Activated CD4-positive, alpha-beta T cell treated with anti-CD3 and anti-CD28 coated beads, Interleukin-2, amount 10 ng/mL, durations not matched to agents 7 days and 5 days (primary cell): ENCODE measurements at places on chromosomes 3 and 15.

DNA sequence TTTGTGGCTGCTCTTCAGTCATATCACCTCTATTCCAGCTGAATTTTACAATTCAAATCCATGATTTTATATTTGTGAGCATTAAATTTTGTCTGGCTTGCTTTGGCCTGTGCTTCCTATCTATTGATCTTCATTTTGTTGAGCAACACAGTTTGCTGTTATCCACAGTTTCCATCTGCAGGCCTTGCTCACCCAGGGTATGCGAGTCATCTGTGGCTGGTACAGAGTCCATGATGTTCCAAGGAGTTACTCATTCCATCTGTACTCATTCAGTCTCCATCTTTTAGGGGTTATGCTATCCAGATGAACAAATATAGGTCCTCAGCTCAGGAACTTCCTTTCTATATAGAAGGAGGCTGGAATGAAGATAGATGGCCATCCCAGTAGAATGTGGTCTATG is 70.1 kb upstream of the CCK start:
- DNase-seq: no peak

GRCh38 chr3:77682162-77682561 is 642.3 kb downstream of the ROBO2 start:
- no peak for DNase-seq

DNA sequence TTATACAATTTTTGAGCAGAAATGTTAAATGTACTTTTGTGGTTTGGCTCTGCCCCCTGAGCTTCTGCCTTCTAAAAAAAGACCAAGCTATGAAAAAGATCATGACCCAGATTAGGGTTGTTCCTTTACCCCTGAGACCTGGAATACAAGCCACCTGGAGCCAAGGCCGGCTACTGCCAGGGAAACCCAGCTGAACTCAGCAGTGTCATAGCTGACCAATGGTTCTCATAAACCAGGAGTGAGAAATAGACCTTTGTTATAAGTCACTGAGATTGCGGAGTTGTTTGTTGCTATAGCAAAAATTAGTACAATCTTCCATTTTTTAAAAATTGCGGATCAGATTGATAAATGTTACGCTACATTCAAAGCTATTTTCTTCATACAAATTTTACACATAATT is 1261.7 kb downstream of the ROBO1 start:
- DNase-seq: no peak

DNA sequence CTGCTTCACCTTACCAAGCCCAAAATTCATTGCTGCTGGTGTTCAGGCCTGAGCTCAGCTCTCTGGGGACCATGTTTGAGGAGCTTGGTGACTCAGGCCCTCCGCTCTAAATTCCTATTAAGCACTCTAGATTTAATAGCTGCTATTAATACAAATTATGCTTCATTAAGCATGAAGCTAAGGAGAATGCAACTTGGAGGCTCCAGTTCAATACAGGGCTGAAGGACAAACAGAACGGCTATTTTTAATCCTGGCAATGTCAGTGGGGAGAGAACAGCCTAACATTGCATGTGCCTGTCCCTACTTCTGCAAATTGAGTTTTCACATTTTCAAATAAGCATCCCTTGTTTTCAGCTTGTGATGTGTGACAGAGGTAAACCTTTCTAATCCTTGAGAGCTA is 80.1 kb upstream of the TRIM42 start:
- no peak for DNase-seq

- DNase-seq: no peak
Observed at GRCh38 chr3:171711461-171712170, 98.7 kb downstream of the PLD1 start.

DNA sequence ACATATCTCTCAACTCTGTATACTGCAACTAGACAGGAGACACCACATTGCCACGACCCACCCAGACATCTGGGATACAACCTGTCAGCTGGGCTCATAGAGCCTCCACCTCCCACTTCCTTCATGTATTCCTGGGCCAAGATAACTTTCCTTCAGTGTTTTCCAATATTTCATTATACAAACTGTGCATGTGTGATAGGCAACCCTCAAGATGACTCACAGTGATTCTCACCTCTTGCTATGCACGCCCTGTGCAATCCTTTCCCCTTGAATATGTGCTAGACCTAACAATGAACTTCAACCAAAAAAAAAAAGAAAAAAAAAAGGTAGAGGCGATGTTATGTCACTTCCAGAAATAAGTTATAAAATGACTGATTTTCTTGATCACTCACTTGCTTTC is 138.0 kb upstream of the ALCAM start:
- no peak for DNase-seq

DNA sequence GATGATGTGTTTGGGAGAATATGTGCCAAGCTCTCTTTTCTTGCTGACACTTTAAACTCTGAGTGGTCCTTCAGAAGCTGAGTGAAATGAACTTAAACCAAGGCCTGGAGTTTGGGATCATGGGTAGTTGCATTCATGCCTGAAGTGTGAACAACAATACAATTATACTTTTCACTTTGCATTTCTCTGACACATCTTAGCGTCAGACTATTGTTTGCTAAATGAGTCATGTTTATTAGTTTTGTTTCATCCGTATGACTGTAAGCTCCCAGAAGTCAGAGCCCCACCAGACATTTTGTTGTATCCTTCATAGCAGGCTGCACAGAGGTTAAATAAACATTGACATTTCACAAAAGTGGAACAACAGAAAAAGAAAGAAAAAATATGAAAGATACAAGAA is 542.6 kb downstream of the TUSC7 start:
- DNase-seq: no peak
